Activated CD4-positive, CD25-positive, alpha-beta regulatory T cell treated with anti-CD3 and anti-CD28 coated beads, Interleukin-2, amount 50 U/mL, for 72 hours (primary cell): ENCODE measurements at places on chromosomes 1 and 21.

GRCh38 chr1:87720561-87720960, 391.9 kb downstream of the LMO4 start:
- no peak for DNase-seq

- DNase-seq, result no peak
Observed at GRCh38 chr1:62444701-62445100, 7.9 kb downstream of the USP1 start.

DNA sequence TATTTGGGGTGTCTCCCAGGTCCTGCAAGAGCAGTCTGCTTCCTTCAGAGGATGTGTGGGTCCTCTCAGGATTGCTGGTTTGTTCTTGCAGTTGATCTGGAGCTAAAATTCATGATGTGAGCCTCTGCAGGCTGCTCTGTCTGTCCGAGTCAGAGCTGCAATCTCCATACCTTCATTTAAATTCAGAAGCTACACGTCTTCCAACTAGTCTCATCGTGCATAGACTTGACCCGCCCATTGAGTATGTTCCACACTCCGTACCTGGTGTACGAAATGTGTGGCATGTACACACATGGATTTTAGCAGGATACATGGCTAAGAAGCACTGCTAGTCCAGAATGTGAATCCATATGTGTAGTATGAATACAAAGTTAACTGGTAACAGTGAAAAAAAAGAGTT, 25.0 kb upstream of the RGS2 start:
- no peak for DNase-seq

DNA sequence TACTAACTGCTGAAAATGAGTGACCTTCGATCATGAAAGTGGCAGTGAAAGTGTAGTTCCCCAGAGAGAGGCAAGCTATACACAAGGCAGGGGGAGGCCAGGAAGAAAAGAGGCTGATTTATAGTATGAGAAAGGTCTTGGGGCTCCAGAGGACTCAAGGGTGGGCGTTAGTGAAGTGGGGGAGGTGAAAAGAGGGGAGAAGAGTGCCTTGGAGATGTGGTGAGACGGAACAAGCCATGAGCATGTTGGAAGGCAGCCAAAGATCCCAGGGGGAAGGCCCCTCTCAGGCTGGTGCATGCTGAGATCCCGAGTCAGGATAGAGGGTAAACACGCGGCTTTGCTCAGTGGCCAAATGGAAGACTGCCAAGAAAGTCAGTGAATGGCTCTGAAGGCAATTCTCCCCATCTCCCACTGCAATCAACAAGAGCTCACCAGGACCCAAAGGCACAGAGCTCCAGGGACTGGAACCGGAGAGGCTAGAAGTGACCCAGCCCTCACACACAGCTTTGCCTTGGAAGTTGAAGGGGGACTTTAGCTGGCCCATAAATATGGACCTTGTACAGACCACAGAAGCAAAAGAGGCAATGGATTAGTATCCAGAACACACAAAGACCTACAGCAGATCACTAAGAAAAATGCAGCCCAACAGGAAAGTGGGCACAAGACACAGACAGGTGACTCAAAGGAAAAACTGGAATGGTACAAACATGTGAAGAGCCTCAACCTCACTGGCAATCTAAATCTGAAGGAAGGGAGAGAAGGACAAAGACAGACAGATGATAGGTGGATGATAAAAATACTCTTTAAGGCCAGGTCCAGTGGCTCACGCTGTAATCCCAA, 49.6 kb downstream of the HSF2BP start:
- no peak for DNase-seq

GRCh38 chr1:110243574-110243973, 33.5 kb downstream of the KCNC4 start:
- no peak for DNase-seq
